ENCODE measurements at places on chromosomes 11 and 22.

GRCh38 chr11:121376130-121376529 is 76.0 kb upstream of the SORL1 start:
- DNase-seq = no peak

GRCh38 chr11:31809857-31810778 is 1.0 kb downstream of the PAX6 start:
- DNase-seq = no peak

DNA sequence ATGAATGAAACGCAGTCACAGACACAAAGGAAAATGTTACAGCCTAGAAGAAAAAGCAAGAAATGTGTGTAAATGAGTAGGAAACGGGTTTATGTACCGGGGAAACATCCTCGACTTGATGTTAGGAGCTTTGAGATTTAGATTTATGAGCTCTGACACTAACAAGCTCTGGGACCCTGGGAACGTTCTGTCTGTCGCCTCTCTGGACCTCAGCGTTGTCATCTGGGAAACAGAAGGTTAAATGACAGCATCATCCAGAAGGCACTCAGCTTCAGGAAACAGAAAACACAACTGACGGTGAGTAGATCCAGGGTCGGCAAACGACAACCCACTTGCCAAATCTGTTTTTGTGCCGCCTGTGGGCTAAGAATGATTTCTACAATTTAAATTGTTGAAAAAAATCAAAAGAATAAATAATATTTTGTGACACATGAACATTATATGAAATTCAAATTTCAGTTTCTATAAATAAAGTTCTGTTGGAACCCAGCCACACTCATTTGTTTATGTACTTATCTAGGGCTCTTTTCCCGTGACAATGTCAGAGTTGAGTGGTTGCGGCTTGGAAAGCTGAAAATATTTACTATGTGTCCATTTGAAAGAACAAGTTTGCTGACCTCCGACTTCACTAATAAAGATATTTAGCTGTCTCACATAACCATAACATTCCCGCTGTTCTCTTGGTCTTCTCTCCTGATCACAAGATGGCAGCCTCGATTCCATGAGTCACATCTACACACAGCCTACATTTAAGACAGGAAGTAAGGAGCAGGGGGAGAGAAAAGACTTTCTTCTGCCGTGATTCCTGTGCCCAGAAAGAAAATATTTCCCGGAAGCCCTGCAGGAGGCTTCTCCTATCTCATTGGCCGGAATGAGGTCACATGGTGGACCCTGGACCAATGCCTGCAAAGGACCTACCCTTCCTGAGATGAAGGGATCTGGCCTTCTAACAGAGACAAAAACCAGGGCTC is 47.1 kb upstream of the SYT13 start:
- no peak for DNase-seq

- peak; percentile 34 for DNase-seq
Observed at GRCh38 chr11:134196756-134197155, 27.0 kb downstream of the NCAPD3 start.

All from CD4-positive, alpha-beta T cell treated with Interleukin-17A for 1 hour (primary cell).